ENCODE measurements at places on chromosomes 3 and 15.
A peak's percentile ranks its signal among the peaks of the same experiment; 100 is the strongest.

- no peak for DNase-seq
These were observed 107.8 kb downstream of the MBNL1 start for GRCh38 chr3:152376351-152377183.

GRCh38 chr3:155481089-155481488, 187.6 kb upstream of the STRIT1 start:
- DNase-seq = no peak

GRCh38 chr15:94119923-94120775, 111.2 kb upstream of the MCTP2 start:
- peak; percentile 46 for DNase-seq

- DNase-seq = no peak
These were observed 51.5 kb upstream of the DCUN1D1 start for GRCh38 chr3:183031826-183032225.

DNA sequence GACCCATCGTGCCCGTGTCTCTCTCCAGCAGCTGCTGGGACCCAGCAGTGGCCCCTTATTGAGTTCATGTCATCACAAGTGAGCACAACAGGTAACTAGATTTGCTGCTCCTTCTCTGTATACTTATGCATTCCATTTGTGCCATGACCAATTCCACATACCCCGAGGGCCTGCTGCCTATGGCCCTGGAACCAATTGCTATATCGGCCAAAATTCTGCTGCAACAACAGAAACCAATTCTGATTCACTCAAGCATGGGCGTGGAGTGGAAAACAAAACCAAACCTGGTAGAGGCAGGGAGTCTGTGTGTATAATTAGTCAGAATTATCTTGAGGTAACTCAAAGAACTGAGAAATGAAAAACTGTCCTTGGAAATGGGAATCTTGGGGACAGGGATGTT, 516.6 kb downstream of the EPHB1 start:
- DNase-seq = no peak

DNA sequence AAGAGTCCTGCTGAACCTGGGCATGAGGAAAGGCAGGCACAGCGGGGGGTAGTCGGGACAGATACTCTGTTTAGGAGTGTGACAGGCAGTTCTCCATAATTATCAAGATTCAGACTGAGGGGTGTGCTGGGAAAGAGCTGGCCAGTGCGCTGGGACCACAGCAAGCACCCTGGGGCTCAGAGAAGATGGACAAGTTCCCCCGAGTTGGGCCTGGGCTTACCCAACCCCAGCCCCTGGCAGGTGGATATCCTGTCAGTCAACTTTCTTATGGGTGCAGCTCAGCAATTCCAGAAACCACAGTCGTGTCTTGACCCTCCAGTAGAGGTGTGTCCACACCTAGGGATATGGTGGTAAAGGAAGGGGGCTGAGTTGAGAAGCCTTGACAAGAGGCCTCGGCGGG, 49.2 kb upstream of the PRR20G start:
- DNase-seq = no peak

- no peak for DNase-seq
These were observed 145.8 kb upstream of the CHRM5 start for GRCh38 chr15:33822479-33822878.

GRCh38 chr3:16869261-16870005, 15.3 kb upstream of the PLCL2 start:
- no peak for DNase-seq
